Activated T-helper 2 cell treated with anti-CD3 and anti-CD28 coated beads, Interferon-gamma antibody, Interleukin-2, Interleukin-4, amounts not matched to agents 10 μg/mL and 5 μg/mL and 100 μg/mL, durations not matched to agents 14 hours and 24 hours and 36 hours (primary cell): ENCODE measurements at places on chromosomes 16 and 17.

- no peak for DNase-seq
Observed at GRCh38 chr16:81816793-81817210, 37.7 kb downstream of the PLCG2 start.

GRCh38 chr16:719815-720446 lies 1.0 kb upstream of the ANTKMT start:
- DNase-seq = no peak

- no peak for DNase-seq
Observed at GRCh38 chr17:82933911-82934310, 94.1 kb upstream of the ZNF750 start.

GRCh38 chr17:30207655-30208054 lies 27.8 kb downstream of the SLC6A4 start:
- no peak for DNase-seq

GRCh38 chr17:40903129-40903847 lies 18.2 kb upstream of the KRT20 start:
- no peak for DNase-seq

GRCh38 chr16:64969221-64969620 lies 152.6 kb downstream of the CDH11 start:
- DNase-seq = no peak

DNA sequence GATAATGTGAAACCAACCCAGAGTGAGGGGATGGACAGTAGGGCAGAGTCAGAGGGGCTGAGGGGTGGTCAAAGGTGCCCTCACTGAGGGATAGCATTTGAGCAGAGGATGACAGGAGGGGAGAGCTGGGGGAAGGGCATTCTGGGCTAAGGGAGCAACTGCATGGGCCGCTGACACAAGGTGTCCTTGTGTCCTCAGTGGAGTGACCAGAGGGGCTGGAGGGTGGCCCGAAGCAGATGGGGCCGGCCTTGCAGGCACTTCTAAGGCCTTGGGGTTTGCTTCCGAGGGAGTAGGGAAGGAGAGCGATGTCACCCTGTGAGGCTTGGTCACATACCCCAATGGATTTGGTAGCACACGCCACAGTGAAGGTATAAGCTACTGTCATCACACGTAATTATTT lies 10.0 kb downstream of the NUBP1 start:
- DNase-seq = no peak

DNA sequence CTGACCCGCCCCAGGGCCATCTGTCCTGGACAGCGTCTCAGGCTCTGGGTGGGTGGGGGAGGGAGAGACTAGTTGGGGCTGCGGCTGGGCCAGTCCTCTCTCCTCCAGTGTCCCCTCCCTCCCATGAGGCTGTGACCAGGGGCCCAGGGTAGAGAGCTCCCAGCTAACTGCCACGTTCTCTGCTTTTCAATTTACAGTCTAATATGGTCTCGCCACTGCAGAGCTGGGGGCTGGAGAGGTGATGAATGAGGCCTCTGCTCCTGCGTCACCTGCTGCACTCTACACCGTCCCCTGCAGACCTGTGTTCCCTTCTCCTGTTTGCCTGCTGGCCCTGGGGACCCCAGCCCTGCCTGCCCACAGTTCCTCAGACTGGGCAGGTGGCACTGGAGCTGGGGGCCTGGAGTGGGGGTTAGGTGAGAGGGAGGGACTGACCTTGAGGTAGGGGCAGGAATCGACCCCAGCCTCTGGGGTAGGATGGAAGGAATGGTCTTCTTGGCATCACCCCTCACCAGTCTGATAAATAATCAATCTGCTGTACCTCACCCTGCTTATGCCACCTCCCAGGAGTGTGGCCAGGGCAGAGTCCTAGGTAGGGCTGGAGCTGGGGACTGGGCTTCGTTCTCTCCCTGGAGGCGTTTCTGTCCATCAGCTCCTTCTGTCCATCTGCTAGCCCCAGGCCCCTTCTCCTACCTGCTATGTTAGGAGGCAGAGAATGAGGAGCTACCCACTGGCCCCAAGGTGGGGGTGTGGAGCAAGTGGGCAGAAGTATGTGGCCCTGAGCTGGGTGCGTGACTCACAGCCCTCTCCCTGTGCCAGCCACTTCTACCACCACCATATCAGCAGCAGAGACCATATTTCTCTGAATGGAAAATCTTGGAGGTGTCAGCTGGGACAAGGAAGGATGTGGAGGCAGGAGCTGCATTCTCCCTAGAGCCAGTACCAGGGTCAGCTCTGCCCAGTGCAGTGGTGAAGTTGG lies 12.9 kb downstream of the SEZ6 start:
- DNase-seq = no peak

DNA sequence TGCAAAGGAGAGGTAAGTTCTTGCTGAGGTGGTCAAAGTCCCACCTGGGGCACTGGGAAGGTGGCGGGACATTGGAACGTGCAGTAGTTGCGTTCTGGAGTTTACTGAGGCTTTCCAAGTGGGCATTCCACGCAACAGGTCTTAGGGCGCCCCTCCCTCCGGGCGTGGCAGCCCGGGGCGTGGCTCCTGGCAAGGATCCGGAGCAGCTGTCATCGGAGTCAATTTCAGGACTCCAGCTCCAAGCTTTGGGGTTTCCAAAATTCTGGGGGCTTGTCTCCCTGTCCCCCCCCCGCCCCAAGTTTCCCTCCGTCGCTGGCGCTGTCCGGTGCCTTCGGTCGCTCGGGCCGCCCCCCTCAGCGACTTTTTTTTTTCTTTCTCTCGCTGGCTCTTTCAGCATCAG lies 43.1 kb upstream of the AMZ2 start:
- DNase-seq = no peak

DNA sequence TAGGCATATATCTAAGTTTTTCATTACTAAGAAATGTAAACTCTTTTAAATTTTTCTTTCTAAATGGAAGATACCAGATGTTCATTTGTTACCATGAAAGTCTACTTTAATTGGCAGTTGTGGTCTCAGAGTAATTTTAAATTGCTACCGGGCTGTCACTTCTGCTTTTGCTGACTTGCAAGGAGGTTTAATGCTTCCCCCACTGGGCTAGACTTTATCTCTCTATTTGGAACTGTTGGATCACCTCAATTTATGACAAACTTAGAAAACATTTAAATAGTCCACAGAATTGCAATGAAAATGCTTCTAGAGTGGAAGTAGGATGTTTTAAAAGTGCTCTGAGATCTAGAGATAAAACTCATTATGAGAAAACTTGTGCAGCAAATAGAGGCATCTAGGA lies 479.8 kb upstream of the GOT2 start:
- DNase-seq = no peak

DNA sequence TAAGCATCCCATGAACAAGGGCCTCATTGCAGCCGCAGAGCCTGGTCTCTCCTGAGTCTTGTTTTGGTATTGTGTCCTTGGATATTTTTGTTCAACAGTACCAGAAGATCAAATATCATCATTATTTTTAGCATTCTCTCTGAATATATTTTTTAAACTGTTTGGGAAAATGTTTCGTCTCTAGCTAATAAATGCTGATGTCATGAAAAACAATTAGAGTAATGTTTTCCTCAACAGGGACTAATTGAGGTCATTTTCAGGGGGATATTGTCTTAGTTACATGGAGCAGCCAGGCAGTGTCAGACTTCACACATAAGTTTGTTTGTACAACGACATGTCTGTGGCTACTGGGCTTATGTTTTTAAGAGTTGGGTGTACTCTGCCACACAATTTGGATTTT lies 805.3 kb upstream of the SOX9 start:
- no peak for DNase-seq

- DNase-seq = no peak
Observed at GRCh38 chr16:87919681-87919994, 16.7 kb downstream of the CA5A start.

DNA sequence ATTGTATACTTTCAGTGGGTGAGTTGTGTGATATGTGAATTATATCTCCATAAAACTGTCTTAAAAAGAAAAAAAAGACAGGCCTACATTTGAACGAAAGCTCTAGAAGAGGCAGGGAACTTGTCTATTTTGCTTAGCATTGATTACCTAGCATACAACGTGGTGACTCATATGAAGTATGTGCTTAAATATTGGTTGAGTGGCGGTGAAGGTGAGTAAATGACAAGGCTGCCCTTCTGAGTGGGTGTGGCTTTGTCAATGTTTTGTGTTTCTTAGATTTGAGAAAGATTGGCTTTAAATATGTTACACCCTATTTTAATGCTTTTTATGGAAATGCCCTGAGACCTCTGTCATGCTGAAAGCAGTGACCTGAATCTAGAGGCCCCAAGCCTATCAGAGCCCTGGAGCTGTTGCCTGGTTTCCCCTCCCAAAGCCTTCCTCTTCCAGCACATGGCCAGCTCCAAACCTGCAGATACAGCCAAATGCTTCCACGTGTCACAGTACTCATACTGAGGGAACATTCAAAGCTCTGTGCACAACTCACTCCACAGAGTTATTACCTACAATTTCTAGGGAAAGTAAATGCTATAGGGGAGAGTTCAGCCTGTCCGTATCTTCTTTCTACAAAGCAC lies 260.0 kb downstream of the PHKB start:
- no peak for DNase-seq

DNA sequence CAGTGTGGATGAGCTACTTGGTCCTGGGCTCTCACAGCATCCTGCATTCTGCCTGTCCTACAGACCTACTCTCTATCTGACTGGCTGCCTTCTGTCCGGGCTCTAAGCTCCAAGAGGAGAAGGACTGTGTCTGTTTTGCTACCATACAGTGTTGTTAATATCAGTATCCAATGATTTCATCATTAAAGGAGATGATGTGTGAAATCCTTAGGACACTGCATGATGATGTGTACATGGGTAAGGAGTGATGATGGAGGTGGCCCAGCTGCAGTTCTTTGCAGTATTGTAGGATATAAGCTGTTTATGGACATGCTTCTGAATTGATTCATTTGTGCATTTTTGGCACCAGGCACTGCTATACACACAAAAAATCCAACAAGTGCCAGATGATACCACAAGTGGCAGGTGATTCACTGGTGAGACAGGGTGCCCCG lies 536.9 kb upstream of the CDH11 start:
- no peak for DNase-seq

DNA sequence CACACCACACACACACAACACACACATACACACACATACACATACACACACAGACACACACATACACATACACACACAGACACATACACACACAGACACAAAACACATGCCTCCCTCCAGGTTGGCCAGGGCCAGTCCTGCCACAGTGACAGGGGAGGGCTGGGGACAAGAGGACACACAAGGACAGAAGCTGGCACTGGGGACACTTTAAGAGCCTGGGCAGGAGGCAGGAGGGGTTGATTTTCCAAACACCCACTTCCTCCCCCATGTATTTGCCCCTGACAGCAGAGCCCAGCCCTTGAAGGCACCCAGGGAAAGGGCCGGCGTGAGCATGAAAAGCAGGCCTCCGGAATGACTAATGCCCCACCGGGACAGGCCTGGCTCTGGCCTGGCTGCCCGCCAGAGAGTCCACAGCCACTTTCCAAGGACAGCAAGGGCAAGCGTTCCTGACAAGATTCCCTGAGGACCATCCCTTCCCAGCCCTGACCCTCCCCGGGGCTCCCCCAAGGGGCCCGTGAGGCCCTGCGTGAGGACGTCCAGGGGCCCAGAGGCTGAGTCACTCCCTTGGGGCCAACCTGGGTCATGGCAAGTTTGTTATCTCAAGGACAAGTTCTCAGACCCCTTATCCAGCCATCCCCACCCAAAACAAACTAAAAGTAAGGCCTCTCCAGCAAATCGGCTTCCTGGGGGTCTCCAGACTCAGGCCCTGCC lies 235.6 kb downstream of the ZNF423 start:
- DNase-seq = no peak

DNA sequence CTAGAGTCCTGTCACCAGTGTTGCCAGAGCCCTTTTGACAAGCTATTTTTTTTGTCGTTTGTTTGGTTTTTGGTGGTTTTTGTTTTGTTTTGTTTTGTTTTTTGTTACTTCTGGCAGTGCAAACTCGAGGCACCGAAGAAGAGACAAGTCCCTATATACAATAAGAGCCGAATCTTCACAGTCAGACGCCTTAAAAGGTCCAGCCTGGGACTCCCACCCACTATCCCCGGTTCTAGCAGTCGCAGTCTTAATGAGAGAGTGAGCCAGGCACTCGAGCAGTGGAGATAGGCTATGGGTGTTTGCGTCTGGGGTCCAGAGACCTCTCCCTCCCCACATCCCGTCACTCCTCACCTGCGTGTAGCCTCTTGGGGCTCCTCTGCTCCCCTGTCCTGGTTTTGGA lies 1.9 kb downstream of the OR1F1 start:
- no peak for DNase-seq

DNA sequence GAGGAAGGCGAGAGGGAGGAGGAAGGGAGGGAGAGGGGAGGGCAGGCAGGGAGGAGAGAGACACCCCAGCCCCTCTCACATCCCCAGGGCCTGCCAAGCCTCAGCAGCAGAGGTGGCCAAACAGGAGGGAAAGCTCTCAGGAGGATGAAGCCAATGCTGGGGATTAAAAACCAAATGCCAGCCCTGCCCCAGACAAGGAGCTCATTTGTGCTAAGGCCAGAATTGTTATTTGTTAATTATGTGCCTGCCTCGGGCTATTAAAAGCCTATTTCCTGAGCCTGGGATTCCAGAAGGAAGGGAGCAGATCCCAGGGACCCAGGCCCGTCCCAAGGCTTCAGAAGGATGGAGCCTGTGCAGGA lies 27.9 kb upstream of the GINS2 start:
- DNase-seq = no peak

GRCh38 chr16:47604306-47604705 lies 143.2 kb downstream of the PHKB start:
- DNase-seq = no peak
